ENCODE measurements at places on chromosomes 2 and 18.

DNA sequence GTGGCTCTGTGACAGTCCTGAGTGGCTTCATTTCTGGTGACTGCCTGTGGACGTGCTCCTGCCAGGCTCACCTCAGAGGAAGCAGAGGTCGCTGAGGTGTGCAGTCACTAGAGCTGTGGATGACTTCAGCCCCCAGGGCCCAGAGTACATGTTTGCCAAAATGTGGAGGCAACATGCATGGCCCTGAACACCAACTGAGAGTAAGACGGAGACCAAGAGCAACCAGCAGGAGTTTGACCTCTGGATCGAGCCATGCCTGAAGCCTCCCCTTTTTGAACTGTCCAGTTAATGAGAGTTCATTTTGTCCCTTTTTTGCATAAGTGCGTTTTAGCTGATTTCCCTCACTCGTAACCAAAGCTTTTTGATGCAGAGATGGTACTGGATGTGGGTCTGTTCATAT lies 184.9 kb downstream of the RTP5 start:
- no peak for DNase-seq

- no peak for DNase-seq
These were observed 10.6 kb downstream of the C18orf63 start for GRCh38 chr18:74326231-74326630.

DNA sequence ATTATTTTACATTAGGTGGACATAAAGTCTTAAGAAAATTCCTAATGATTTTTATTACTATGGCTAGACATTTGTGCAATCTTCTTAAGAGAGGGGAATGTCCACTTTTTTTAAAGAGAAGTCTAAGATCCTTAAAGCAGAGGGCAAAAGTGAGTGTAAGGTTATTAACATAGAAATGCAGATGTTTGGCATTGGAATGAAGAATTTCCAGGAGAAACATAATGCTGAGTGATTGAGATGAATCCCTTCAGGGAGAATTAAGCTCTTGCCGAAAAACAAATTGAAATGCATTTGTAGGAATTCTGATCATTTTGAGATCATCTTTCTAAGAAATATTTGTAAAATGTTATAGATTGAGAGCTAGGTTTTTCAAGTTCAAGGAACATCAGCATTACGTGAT lies 15.0 kb downstream of the FAM124B start:
- no peak for DNase-seq

- DNase-seq = no peak
These were observed 52.5 kb upstream of the STAM2 start for GRCh38 chr2:152227969-152228592.

- DNase-seq = no peak
These were observed 42.1 kb upstream of the EVA1A start for GRCh38 chr2:75602724-75603342.

GRCh38 chr2:207764096-207764630 lies 5.5 kb downstream of the FZD5 start:
- DNase-seq = no peak

DNA sequence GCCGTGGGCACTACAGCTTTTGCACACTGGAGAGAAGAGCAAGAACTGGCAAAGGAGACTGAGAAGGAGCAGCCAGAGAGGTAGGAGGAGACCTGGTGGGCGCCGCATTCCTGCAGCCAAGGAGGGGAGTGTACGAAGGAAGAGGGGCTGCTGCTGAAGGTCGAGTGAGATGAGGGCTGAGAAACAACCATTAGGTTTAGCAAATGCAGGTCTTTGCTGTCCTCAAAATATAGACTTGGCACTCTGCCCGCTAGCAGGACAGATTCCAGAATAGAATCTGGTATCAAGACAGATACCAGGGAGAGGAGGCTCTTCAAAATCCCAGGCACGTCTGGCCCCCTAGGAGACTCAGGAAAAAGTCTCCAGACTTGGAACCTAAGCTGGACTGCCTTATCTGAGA lies 83.0 kb downstream of the TGOLN2 start:
- DNase-seq = no peak

DNA sequence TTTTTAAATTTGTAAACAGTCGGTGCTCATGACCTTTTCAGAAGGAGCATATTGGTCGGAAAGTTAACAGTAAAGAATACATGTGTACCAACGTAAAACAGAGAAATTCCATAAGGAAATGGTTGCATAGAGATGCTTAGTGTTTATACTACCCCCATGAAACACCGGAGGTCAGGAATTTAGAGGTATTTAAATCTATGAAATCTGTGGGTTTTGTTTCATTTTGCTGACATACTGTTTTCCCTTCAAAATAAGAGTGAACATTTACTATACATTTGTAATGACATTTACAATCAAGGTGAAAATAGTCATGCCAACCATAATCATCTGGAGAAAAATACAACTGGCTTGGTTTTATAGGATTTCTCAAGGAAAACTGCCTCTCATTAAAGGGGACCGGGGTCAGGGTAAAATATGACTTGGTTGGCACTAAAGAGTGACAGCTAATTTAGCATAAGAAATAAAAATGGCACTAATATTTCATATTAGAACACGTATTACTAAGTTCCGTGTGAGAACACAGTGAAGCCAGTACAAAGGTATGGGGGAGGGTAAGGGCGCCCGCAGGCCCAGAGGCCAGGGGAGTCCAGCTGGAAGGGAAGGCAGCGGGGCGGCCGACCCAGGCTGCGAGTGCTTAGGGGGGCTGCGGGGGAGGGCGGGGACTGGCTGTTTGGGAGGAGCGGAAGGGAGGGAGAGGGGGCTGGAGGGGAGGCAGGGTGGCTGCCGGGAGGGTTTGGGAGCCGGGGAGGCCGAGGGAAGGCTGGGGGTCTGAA lies 1.1 kb upstream of the RNU4ATAC start:
- DNase-seq = no peak

DNA sequence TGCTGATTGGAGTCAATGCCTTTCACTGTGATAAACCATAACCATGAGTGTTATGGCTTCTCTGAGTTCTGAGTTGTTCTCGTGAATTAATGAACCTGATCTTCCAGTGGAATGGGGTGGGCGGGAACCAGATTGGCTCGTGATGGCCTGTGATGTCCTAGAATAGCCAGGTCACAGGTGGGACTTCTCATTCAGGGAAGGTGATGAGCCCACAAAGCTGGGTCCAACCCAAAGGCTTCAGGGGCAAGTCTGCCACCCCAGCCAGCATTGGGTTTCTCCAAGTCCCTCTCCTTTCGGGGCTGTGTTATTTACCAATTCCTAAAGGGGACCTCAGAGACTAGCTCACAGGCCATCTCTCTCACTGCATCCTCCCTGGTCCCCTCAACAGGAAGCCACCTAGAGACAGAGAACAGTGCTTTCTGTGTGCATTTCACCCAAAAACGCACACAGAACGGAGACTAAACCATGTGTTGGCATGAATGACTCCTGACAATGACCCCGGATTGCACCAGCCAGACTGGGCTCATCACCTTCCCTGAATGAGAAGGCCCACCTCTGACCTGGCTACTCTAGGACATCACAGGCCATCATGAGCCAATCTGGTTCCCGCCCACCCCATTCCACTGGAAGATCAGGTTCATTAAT lies 85.5 kb downstream of the MALT1 start:
- no peak for DNase-seq

DNA sequence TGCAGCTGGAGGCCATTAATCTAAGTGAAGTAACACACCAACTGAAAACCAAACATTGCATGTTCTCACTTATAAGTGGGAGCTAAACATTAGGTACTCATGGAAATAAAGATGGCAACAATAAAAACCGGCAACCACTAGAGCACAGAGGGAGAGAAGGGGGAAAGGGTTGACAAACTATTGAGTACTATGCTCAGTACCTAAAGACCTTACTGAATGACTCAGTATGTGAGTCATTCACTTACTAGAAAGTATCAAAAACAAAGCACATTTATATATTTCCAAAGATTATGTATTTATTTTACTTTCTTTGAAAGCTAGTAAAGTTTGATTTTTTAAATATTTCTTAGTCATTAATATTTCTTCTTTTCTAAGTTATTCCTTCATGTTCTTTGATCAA lies 48.9 kb downstream of the ZNF385B start:
- DNase-seq = no peak

- no peak for DNase-seq
These were observed 77.4 kb downstream of the EML4 start for GRCh38 chr2:42246562-42246961.

DNA sequence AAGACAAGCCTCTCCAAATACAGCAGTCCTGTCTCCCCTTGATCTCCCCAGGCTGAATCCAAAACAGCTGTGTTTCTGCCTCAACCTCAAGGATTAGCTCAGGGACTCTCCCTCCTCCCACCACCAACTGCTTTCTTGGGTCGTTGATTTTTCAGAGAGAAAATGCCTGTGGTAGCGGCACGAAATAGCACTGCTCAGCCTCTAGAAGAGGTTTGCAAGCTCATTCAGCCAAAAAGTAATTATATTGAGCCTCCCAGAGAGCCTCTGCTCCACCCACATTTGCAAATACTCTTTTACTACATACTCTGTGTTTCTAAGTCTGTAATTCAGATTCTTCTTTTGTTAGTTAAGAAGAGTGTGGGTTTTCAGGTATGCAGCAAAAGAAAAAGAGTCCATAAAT lies 396.4 kb upstream of the TNP1 start:
- no peak for DNase-seq

GRCh38 chr18:47745227-47745626 lies 185.2 kb downstream of the SMAD2 start:
- no peak for DNase-seq

DNA sequence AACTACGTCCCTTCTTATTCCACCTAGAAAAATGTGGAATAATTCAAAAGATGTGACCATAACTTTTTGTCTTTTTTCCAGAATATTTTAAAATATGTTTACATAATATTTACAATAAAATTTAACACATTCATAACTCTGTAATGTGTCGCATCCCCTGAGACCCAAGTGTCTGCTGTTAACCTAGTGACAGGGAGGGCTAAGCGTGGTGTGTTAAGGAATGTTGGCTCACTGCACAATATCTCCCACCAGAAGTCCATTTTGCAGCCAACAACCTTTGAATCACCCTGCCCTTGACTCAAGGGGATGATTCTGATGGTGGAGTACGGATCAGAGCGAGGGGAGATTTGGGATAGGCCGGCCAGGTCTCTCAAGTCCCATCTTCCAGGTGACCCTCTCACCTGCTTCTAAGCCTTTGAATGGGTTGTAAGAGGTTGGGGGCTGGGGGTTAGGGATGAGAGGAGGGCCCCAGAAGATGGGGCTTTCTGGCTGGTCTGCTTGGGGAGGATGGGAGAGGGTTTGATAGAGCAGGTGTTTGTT lies 43.3 kb downstream of the SERTAD2 start:
- DNase-seq = no peak

- no peak for DNase-seq
These were observed 49.9 kb downstream of the DHRS9 start for GRCh38 chr2:169119123-169119760.

DNA sequence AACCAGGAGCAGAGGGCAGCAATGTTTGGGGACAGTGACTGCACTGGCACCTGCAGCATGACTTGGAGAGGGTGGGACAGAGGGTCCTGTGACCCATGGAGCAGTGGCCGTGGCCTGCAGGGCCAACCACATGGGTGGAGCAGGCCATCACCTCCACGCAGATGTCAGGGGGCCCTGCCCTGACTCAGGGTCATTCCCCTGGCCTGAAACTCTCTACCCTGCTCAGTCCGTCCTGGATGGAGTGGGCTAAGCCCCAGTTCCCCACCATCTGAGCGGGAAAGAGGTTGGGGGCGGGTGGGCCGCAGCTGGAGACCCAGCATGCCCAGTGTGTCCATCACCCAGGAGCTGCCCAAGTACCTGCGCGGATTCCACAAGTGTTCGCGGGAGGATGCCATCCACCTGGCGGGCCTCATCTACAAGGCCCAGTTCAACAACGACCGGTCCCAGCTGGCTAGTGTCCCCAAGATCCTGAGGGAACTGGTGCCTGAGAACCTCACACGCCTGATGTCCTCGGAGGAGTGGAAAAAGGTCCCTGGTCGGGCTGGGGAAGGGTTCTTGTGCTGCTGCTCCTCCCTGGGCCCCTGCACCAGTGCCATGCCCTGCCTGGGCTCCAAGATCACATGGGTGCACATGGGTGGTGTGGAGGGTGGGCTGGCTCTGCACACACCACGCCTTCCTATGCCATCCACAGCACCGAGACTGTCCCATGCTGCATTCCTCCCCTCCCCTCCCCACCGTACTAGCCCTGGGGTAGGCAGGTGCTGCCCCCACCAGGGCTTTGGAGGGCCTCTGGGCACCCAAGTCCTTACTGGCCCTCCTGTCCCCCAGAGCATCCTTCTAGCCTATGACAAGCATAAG lies 10.3 kb upstream of the GPR17 start:
- DNase-seq = no peak

GRCh38 chr18:74265546-74266098 lies 26.1 kb downstream of the CYB5A start:
- no peak for DNase-seq

GRCh38 chr2:139495851-139496250 lies 715.7 kb upstream of the NXPH2 start:
- no peak for DNase-seq

- DNase-seq = no peak
These were observed 422.2 kb downstream of the LRRTM4 start for GRCh38 chr2:77099961-77100360.

GRCh38 chr2:102200539-102200938 lies 13.7 kb downstream of the IL1RL2 start:
- no peak for DNase-seq

DNA sequence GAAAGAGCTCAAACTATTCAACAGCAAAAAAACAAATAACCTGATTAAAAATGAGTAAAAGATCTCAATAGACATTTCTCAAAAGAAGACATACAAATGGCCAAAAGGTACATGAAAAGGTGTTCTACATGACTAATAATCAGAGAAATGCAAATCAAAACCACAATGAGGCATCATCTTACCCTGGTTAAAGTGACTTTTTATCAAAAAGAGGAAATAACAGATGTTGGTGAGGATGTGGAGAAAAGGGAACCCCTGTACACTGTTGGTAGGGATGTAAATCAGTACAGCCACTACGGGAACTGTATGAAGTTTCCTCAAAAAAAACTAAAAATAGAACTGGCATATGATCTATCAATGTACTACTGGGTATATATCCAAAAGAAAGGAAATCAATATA lies 39.8 kb upstream of the TMEM163 start:
- no peak for DNase-seq

DNA sequence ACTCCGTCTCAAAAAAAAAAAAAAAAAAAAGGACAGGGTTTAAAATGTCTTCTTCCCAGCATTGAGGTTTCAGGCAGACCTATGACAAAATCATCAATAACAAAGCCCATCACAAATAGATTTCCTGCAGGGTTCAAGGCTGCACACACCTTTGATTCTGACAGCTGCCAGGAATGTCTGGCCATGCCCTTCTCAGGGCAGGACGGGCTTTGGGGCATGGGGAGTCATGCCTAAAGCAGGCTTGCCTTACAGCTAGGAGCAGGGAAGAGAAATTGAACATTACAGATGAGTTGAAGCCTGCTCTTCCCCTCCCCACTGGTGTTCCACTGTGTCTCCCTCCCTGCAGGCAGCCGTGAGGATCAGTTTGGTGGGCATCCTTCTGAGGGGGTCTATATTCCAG lies 3.7 kb downstream of the PRELID3A start:
- DNase-seq = no peak
